ENCODE measurements at places on chromosomes 12 and 14. TPM values are rescaled to one million over a fixed set of nuclear protein-coding genes. Genes with fewer than 3 reads are reported as not detected.

Gene STAC3
- total RNA-seq, result 1.8 TPM

Gene RERGL
- total RNA-seq, result 11.1 TPM

GRCh38 chr14:67602995-67603545, 3.0 kb upstream of the PIGH start:
- H3K4me1 ChIP-seq, result peaks cover 3% of the 10 kb centered on the region
- H3K27ac ChIP-seq, result no peak overlapping the region
- no peaks in the 10 kb centered on the region for H3K27me3 ChIP-seq
- DNase-seq, result no peak
- H3K36me3 ChIP-seq, result no peaks in the 10 kb centered on the region

Gene P2RX4
- total RNA-seq, result 23.2 TPM

- no peak overlapping the region for H3K27ac ChIP-seq
- DNase-seq, result no peak
- no peak overlapping the region for H3K4me3 ChIP-seq
- H3K36me3 ChIP-seq, result no peaks in the 10 kb centered on the region
These were observed 43.5 kb upstream of the MAP1LC3B2 start for GRCh38 chr12:116515684-116516083.

Data from ovary (tissue), 10 donors.